ENCODE measurements at places on chromosomes 12 and 14. TPM values are rescaled to one million over a fixed set of nuclear protein-coding genes. Genes with fewer than 3 reads are reported as not detected.
A peak's percentile ranks its signal among the peaks of the same experiment; 100 is the strongest.

DNA sequence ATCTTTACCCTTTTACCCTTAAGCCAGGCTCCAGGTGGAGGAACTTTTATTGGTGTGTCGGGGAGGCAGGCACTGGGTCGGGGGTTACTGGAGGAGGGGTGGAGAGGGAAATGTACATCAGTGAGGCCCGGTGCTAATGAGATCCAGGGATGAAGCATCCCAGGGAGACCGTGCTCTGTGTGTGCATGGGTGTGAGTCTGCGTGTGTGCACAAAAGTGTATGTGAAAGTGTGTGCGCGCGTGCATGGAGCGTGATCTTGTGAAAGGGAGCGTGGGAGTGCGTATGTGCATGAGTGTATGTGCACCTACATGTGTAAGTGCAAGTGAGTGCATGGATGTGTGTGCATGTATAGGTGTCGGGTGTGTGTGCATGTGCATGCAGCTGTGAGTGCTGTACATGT lies 55.3 kb downstream of the AACS start:
- no peak for DNase-seq

- DNase-seq = peak; percentile 15
Observed at GRCh38 chr12:118371321-118372282, 1.1 kb downstream of the TAOK3 start.

RPS6KA5 gene
- total RNA-seq = 33.1 TPM

KRT86 gene
- not detected for total RNA-seq

PRKD1 gene
- total RNA-seq = 19.2 TPM

KRT8 gene
- total RNA-seq = 42.0 TPM
